Stimulated activated naive CD4-positive, alpha-beta T cell (primary cell): ENCODE measurements at places on chromosomes 12 and 14.

DNA sequence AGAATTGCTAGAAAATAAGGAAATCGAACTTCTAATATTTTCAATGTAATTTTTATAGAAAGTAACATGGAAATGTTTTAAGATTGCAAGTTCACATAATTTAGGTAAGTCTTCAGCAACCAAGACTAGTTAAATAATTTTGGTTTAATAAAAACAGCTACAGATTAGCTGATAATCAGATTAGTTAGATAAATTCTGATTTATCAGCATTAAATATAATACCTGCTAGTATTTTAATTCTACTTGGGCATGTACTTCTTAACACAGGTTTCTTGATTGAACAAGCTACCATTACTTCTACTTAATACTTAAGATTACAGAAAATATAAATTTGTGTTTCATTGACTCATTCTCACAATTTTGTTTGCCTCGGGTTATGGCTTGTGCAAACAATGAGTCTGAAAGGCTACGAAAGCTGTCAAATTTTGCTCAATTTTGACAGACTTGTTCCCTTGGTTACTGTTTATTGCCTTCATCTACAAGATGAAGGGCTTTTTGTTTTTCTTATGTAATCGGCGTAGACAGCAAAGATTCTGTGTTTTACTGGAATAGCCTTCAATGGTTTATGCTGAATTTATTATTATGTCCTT is 116.1 kb upstream of the NUDT4 start:
- no peak for DNase-seq

GRCh38 chr12:58378028-58378427 is 436.7 kb downstream of the ATP23 start:
- DNase-seq = no peak

DNA sequence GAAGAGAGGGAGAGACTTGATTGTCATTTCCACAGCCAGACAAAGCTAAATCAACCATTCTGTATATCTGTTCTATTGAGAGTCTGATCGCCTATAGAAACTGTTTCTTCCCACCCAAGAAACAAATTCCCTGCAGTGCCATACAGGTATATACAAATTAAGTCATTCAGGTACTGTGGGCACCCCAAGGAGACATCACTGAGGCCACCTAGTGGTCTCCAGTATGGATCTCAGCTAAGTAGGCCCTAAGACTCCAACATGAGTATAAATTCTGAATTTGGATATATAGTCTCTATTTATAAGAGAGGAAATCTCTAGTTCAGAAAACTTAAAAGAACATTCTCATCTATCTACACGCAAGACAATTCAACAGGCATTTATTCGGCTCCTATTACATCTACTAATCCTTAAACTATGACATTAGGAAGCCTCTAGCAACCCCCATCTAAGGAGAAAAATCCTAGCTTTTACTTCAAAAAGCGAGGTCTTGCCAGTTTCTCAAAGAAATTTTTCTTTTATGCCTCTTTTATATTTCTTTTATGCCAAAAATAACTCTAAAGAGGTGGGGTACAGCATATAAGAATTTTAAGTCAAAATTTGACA is 62.6 kb downstream of the DCAF5 start:
- no peak for DNase-seq

DNA sequence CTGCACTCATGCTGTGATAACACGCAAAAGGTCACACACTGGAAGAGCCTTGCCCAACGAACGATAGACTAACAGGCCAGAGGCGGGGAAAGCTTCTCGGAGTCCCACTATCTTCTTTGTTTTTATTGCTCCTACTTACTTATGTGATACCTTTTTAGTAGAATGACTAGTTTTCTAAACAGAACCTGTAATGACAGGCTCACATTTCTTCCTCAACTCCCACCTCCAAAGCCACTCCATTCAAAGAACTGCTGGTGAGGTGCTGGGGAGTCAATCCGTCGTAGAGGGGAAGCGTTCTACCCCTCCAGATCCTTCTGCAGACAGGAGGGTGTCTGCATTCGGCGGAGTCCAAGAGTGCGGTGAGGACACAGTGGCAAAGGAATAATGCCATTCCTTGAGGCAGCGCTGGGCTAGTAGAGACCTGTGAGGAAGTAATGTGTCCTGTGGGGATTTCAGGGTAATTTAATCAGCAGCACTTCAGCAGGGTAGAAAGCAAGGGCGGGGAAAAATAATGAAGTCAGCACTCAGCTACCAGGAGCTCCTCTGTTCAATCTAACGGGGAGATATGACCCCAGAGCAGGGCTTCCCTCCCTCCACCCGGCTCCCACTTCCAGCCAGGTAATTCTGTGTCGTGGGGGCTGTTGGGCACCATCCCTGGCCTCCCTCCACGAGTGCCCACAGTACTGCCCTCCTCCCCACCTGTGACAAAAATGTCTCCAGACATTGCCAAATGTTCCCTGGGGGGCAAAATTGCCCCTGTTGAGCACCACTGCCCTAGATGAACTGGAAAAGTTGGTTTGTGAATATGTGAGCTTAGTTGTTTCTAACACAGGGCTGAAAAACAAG is 25.2 kb downstream of the SPRING1 start:
- DNase-seq = no peak

GRCh38 chr14:86404989-86405649 is 875.2 kb downstream of the FLRT2 start:
- DNase-seq = no peak

GRCh38 chr14:68955164-68955850 is 23.8 kb downstream of the ACTN1 start:
- DNase-seq = no peak

DNA sequence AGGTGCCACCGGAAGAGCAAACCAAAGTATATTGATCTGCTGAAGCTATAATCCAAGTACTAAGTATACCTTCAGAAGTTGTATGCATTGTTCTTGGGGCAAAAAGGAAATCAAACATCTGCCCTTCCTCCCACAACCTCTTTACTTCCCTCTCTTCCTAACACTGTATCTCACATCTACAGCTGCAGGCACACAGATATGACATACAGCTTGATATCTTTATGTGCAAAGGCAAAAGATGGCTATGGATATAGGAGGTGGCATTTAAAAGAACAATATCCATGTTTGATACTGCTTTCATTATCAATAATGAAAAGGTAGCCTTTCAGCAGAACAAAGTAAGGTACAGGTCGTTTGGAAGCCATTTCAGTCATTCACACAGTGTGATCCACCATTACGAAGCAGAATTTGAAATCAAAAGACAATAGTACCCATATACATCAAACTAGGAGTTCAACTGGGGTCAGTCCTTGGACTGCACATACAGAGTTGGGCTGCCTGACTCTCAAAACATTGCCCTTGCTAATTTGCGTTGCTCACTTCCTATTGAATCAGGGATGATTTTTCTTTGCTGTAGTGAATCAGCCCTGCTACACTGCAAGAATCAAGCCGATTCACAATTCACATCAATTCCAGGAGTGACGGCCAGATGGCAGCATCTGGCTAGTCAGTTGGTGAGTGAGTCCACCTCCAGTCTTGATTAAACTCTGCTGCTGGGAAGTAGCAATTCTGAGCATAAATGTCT is 8.9 kb downstream of the ANG start:
- DNase-seq = peak; percentile 35
